Left lobe of liver (tissue), 2 donors: ENCODE measurements at places on chromosomes 4 and X. TPM values are rescaled to one million over a fixed set of nuclear protein-coding genes. Genes with fewer than 3 reads are reported as not detected.

Gene BRS3
- total RNA-seq: not detected

Gene CXCL3
- total RNA-seq: not detected

Gene EDA2R
- total RNA-seq: 0.15 TPM

Gene ADH1B
- 4,370 TPM for total RNA-seq
